Posterior vena cava (tissue), 2 donors: ENCODE measurements at places on chromosomes 7 and 10.

DNA sequence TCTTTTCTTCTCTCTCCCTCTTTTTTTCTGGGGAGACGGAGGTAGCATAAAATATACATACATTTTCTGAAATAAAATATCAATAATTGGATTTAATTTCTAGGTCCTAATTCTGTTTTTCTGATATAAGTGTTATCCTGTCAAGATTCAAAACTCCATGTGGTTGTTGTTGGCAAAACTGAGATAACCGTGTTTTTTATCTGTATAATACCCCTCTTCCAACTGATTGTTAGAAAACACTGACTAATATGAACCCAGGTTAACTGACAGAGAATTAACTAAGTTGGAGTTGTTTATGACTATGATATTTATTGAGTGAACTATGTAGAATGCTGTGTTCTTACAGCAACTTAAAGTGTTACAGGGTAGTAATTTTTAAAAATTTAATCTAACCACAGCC, 236.5 kb upstream of the KAT6B start:
- no peak for DNase-seq

DNA sequence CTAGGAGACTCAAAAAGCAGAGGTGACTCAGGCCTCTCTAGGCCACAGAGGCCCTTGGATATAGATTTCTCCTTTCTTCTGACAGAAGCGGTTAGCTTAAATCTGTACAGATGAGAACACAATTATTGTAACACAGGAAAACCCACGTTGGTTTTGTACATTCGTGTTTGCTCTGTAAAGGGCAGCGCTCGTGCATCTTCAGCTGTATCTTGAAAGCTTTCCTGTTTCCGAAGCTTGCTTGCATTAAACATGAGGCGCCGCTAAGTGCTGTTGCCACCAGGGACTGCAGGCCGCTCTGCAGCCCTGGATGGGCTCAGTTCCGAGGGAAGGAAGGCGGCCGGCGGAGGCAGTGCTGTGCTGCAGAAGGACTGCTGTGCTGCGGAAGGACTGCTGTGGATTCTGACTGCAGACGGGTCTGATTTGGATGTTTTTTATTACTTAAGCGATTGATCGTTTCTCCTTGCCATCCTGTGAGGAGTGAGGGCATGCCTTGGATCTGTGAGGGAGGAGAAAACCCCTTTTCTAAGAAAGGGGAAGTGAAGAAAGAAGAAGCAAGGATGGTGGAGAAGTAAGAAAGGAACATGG, 53.3 kb downstream of the FHIP2A start:
- no peak for DNase-seq

GRCh38 chr7:128408709-128409595, 830 bp downstream of the IMPDH1 start:
- peak; percentile 81 for DNase-seq

DNA sequence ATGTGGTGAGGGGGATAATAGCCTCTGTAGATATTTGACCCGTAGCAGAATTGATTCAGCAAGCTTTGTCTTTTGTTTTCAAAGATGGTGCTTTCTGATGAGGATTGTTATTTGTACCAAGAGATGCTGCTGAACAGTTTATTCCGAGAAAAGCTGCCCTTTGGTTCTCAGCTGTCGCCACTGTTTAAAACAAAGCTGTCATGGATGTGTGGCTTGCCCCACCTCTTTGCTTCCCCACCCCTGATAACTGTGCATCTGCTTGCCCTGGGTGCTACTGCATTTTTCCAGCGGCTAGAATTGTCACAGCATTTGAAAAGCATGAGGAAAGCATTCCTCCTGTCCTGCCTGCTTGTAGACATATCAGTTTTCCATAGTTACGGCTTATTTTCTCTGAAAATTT, 226.9 kb upstream of the CSTF2T start:
- no peak for DNase-seq

DNA sequence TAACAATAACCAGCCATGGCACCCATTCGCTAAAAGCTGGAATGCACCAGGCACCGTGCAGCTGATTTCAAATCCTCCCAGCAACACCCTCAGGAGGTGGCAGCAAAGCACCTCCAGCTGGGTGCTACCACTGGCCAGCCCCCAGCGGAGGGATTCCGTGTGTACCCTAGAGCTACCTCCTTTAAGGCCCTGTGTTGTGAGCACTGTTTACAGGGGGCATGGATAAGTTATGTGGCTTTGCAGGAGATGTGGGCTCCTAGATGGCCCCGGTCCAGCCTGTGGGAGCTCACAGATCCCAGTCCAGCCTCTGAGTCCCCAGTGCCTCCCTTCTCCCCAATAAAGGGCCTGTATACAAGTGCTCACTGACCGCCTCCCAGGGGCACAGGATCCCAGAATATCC, 27.1 kb downstream of the TNRC18 start:
- no peak for DNase-seq
